ENCODE measurements at places on chromosomes 5 and 9.
A peak's percentile ranks its signal among the peaks of the same experiment; 100 is the strongest.

DNA sequence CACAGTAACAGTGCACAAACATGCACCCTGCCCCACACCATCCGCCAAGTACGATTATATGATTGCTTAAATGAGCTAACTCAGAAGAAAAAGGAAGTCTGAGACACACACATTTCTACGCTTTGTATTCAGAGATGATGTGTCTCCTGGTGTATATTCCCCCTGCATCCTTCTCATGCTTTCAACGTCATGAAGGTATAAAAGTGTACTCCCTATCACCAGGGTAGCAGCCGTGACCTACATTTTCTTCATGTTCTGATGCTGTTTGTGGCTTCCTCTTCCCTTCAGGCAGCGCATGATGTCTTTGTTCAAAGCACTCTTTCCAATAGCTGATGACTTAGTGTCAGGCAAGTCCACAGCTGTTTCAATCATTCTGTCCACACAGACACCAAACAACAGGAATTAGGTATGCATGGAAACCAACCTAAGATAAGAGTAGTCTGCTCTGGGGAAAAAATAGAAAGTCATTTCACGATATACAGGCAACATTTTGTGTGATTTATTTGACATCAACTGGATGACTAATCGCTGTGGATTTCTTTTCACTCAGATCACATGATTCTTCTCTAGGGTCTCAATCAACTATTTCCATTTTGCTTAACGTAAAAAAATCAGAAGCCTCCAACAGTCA is 269.4 kb upstream of the PTGER4 start:
- DNase-seq, result no peak

DNA sequence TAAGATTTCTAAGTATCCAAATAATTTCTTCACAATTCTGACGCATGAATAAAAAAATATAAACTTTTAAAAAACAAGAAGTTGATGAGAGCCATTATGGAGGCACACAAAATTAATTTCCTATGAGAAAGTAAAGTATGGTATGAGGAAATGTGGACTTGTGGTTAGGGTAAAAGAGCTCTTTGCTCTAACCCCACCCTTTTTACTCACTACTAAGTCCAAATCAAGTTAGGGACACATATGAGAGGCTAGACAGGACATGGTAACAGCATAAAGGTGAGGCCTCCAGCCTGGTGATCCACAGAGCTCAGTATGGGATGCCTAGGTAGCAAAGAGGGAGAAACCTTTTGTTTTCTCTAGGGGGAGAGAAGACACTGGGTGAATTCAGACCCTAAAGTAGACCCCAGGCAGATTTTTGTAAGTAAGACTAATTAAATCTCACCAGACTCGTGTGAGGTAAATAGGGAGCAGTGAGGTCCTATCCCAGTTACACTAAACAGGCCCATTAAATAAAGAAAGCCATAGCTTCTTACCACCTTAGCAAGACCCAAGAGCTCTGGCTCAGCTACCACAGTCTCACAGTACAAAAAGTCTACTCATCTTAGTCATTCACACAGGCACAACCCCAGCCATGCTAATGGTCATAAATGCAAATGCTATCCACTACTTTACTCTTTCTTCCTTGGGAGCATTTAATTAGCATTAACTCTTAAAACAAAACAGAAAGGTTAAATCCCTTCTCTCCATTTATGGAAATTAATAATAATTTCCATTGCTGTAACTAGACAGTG is 42.6 kb downstream of the MLLT3 start:
- DNase-seq, result no peak

GRCh38 chr9:4353236-4353635 is 53.4 kb upstream of the GLIS3 start:
- no peak for DNase-seq

- peak; percentile 94 for DNase-seq
Observed at GRCh38 chr9:134641173-134641989, at the start of gene COL5A1. COL5A1 (plus strand) TSS chr9:134641803; CDS start chr9:134642188, 385 bp downstream.

DNA sequence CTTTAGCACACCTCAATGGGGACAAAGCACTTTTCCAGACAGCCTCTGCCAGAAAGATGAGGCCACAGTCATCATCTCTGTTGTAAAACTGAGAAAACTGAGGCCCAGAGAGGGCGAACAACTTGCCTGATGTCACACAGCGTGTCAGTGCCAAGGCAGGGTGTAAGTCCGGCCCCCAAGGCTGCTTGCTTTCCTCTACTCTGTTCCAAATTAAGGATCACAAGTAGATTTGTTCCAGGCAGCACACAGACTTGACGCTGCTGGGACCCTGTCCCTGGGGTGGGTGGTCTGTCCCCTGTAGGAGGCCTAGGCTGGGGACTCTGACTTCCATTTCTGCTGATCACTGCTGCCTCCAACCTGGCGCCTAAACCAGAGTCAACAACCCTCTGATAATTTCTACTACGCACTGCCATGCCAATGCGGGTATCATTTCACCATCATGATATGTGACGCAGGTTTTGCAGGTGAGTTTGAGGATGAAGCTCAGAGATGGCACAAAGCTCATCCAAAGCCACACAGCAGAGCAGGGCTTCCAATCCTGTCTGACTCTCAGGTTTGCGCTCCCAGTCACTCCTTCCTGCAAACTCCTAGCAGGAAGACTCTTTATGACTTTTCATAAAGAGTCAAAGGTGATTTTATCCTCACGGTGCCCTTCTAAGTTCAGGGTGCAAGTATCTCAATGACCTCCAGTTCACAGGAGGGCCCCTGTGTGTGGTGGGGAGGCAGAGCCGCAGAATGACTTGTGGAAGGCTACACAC is 13.5 kb upstream of the RALGDS start:
- DNase-seq, result no peak

DNA sequence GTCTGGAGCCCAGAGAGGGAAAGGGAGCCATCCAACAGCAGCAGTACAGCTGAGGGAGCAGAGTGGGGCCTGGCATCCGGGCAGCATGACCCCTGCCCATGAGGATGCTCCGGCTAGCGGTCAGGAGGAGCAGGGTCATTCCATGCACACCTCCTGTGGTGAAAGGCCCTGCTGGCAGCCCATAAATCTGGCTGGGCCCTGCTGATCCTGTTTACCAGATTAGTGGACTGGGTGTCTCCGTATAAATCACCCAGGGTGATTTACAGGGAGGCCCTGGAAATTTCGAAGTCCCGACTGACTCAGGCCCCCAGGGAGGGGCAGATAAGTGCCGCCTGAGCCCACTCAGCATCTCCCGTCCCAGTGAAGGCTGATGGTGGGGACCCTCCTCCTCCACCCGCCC is 117.6 kb upstream of the HAND1 start:
- DNase-seq, result peak; percentile 55

All from D721Med (cell line).